ENCODE measurements at places on chromosomes 3 and 15. TPM values are rescaled to one million over a fixed set of nuclear protein-coding genes. Genes with fewer than 3 reads are reported as not detected.

Gene ATP2B2
- total RNA-seq: 0.74 TPM

Gene QARS1
- 315 TPM for total RNA-seq

Gene CTXN2
- not detected for total RNA-seq

GRCh38 chr15:25342629-25343028, 96.2 kb downstream of the UBE3A start:
- no peak for DNase-seq

DNA sequence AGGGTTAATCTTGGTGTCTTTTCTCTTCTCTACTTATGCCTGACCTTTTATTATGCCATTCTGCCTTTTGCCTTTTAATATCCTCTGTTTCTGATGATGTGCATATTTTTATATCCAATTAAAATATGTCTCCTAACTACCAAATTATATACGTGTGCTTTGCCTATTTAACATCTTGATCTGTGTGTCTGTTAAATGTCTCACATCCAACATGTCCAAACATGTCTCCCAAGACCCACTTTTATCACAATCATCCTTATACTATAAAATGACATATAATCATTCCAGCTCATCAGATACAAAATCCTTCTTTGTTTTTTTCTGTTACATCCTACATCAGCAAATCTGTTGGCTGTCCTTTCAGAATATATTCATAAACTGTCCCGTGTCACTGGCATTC, 539.5 kb downstream of the ZPLD1 start:
- no peak for DNase-seq

DNA sequence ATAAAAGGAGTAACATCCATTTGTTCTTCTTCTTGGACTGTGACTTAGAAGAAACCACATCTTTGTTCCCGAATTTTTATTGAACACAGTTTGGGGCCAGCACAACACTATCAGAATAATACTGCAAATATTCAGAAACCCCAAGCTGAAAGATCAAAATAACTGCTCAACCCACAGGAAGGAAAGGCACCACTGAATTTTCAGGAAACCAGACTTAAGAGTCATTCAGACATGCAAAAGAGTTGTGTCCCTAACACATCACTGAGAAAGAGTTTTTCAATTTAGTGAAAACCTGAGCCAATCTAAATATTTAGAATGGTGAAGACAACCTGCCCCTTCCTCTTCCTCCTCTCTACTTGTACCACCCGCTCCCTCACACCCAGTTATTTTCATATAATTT, 295.0 kb upstream of the RORA start:
- DNase-seq: no peak

DNA sequence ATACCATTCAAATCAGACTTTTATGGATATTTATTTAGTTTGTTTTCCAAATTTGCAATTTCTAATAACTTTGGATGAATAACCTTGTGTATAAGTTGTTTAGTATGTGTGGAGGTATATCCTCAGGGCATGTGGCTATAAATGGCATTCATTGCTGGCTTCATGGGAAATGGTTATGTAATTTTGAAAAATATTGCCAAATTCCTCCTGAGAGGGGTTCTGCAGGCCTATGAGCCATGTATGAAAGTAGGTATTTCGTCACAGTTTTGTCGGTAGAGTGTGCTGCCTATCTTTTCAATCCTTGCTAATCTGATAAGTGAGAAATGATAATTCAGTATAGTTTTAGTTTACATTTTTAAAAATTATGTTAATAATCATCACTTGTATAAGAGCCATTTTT, 256.4 kb upstream of the ZNF385D start:
- DNase-seq: no peak

- DNase-seq: no peak
These were observed 19.0 kb downstream of the CISH start for GRCh38 chr3:50592568-50592967.

DNA sequence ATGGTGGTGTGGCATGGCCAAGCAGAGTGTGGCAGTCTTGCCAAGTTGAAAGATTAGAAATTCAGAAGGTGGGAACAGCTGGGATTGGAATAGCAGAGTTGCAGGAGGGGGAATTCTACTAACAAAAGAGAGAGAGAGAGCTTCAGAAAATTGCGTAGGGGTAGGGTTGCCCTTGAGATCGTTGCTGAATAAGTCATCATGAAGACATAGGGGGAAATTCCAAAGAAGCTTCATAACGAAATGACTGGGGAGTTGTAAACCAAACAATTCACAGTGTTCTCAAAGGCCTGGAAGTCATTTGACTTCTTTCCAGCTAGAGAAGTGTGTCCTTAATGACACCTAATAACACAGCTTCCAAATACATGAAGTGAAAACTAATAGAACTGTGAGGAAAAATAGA, 26.3 kb upstream of the TIPARP start:
- DNase-seq: no peak

GRCh38 chr3:193895409-193895808, 240.5 kb upstream of the HES1 start:
- no peak for DNase-seq
